ENCODE measurements at places on chromosomes 6 and 20.

- no peak for DNase-seq
Observed at GRCh38 chr20:41895241-41896032, 277.3 kb upstream of the CHD6 start.

DNA sequence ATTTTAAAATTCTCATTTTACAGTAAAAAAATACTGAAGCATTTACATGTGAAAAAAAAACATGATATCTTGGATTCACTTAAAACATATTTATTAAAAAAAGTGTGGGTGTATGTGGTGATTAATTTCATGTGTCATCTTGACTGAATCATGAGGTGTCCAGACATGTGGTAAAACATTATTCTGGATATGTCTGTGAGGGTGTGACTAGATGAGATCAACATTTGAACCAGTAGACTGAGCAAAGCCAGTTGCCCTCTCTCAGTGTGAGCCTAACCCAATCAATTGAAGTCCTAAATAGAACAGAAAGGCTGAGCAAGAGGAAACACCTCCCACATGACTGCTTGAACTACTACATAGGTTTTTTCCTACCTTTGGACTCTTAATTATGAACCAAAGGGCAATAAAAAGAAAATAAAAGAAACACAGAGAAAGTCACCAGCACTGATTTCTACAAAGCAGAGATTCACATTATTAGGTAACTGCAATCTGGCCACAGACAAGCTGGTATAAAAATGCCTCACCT is 90.5 kb upstream of the VGLL2 start:
- no peak for DNase-seq

GRCh38 chr6:157260735-157261410 is 62.4 kb downstream of the TMEM242 start:
- DNase-seq, result no peak

DNA sequence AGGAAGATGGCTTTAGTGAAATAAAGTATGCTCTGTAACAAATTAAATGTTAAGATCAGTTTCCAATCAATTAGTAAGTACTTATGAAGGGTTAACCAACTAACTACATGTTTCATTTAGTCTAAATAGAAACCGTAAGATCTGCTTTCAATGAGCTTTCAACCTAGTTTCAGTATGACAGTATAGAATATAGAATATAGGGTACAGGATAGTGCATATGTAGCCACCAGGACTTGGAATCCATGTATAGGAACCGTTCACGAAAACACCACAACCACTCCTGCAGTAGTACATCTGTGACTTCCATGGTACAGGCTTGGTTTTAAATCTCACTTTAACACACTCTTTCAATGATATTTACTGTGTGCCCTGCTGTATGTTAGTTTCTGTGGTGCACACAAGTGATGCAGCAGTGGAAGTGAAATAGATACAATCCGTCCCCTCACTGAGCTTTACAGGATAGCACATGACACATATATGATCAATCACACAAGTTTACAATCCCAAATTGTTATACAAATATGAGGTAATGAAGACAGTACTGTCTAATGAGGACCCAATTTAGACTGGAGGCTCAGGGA is 479.7 kb upstream of the MARCKS start:
- DNase-seq, result no peak

GRCh38 chr20:63315731-63316491 is 22.9 kb downstream of the COL20A1 start:
- no peak for DNase-seq

DNA sequence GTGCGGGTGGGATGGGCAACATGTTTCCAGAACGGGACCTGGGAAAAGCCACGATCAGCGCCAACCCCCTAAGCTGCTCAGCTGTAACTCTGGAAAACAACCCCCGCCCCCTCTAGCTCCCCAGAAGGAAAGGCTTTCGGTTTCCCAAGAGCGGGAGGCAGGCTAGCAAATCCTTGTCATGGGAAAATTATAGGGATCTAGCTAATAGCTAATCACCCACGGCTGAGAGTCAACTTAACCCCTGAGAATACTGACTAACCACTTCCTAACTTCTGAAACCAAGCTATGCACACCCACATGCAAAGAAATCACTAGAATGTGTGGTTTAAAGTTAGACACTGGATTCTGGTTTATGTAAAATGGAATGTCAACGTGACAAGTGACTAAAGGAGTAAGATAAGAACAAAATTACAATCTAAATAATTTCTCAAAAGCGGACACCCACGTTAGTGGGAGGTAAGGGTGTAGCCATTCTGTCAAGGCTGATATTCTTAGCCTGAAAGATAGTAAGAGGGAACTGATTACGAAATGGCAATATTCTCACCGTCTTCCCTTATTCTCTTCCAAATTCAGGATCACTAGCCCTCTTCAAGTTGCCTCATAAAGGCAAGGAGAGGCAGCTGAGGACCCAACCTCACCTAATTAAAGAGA is 20.1 kb downstream of the JAG1 start:
- no peak for DNase-seq

GRCh38 chr20:53276143-53276542 is 304.0 kb downstream of the TSHZ2 start:
- no peak for DNase-seq

All from naive thymus-derived CD8-positive, alpha-beta T cell (primary cell).